Naive thymus-derived CD4-positive, alpha-beta T cell (primary cell): ENCODE measurements at places on chromosomes 2 and 18. TPM values are rescaled to one million over a fixed set of nuclear protein-coding genes. Genes with fewer than 3 reads are reported as not detected.

The ALKAL2 gene
- total RNA-seq = not detected

The PLEKHM3 gene
- total RNA-seq = 6.1 and 6.5 TPM in 2 replicates

The MROH2A gene
- not detected for total RNA-seq

GRCh38 chr2:29847886-29848285 lies 73.5 kb downstream of the ALK start:
- H3K4me3 ChIP-seq = no peak overlapping the region
- no peaks in the 10 kb centered on the region for H3K27me3 ChIP-seq
- no peak overlapping the region for H3K27ac ChIP-seq
- no peaks in the 10 kb centered on the region for H3K36me3 ChIP-seq

- peak overlapping the region; percentile 18 for H3K27ac ChIP-seq
- peak overlapping the region; percentile 12 for H3K4me3 ChIP-seq
- H3K27me3 ChIP-seq = no peaks in the 10 kb centered on the region
- peaks cover 44% of the 10 kb centered on the region for H3K4me1 ChIP-seq
- no peaks in the 10 kb centered on the region for H3K36me3 ChIP-seq
- peak; percentile 86 for DNase-seq
Observed at GRCh38 chr18:23071285-23071684, 64.0 kb upstream of the CABLES1 start.

DNA sequence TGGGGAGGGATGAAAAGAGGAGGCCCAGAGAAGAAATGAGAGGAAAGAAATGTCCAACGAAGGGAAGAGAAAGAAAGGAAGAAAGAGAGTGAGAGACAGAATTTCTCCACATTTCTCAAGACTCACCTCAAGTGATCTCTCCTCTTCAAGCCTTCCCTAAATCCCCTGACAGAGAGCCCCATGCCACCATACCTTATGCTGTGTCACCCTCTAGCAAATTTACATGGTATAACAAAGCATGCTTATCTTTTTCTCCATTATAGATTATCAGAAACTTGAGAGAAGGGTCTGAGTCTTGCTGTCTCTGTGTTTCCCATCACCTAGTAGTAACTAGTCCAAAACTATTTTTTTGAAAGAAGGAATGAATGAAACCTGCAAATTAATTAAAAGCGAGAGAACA lies 1208.4 kb downstream of the DPP10 start:
- no peaks in the 10 kb centered on the region for H3K4me1 ChIP-seq
- no peaks in the 10 kb centered on the region for H3K27me3 ChIP-seq
- H3K36me3 ChIP-seq = no peaks in the 10 kb centered on the region
- H3K4me3 ChIP-seq = no peak overlapping the region
- DNase-seq = no peak

DNA sequence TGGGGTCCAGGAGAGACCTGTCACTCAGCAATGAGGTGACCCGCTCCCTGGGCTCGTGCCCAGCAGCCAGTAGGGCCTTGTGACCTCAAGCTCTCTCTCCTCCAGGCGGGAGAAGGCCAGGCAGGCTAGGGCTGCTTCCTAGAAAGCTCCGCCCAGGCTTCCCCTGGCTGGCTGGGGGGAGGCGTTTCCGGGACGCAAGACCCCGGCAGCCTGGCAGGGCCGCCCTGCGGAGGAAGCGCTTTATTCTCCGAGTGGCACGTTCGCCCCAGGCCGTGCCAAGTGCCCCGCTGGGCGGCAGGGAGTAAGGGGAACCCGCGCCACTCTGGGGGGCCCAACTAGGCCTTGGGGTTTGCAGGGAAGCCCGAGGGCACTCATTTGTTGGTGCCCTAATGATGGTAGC lies 21.2 kb upstream of the EPAS1 start:
- DNase-seq = no peak
- H3K36me3 ChIP-seq = no peaks in the 10 kb centered on the region
- H3K27ac ChIP-seq = no peak overlapping the region
- H3K4me3 ChIP-seq = no peak overlapping the region

GRCh38 chr2:219442256-219443015 lies 7.8 kb downstream of the SPEG start:
- no peak overlapping the region for H3K4me3 ChIP-seq
- H3K4me1 ChIP-seq = peaks cover 2% of the 10 kb centered on the region
- H3K27me3 ChIP-seq = peaks cover 2% of the 10 kb centered on the region

- DNase-seq = no peak
- no peak overlapping the region for H3K4me3 ChIP-seq
- H3K4me1 ChIP-seq = no peaks in the 10 kb centered on the region
- H3K27me3 ChIP-seq = no peaks in the 10 kb centered on the region
- no peaks in the 10 kb centered on the region for H3K36me3 ChIP-seq
Observed at GRCh38 chr2:224687156-224687555, 29.0 kb downstream of the CCDC195 start.
